LoVo (cell line): ENCODE measurements at places on chromosomes 12 and 14.

DNA sequence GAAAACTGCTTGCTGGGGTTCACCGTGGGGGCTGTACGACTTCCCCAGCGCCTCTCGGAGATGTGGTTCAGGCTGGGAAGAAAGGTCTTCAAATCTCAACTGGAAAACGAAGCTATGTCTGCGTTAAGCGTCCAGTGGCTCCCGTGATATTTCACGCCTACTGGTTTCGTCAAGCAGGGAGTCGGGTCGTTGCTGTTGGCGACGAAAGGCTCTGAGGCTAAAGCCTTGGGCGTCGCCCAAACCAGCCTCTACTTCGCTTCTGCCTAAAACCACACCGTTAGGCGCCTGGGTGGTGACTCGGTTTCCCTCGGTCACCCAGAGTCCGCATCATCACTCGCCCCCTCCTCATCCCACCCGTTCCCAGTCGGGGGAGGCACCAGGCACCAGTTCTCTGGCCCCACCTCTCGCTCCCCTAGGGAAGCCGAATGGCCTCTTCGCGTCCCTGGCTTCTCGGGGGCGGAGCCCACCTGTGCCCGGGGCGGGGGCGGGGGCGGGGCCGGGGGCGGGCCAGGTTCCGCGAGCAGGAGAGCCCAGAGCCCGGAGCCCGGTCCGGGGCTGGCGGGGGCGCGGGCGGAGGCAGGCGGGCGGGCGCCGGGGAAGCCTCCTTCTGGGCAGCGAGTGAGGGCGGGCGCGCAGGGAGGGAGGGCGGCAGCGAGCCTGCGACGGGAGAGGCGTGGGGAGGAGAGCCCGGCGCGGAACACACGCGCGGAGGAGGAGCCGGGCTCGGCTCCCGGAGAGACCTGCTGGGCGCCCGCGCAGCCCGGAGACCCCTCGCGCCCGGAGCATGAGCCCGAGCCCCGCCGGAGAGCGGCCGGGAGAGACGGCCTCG, at the start of gene B4GALNT3:
B4GALNT3 (plus strand) TSS at position 510 of the 829 bp plus-strand sequence. CDS start 438 bp downstream, outside the sequence.
- peak; percentile 75 for DNase-seq

- no peak for DNase-seq
Measured at GRCh38 chr14:90398841-90399540, 2.2 kb downstream of the CALM1 start.

DNA sequence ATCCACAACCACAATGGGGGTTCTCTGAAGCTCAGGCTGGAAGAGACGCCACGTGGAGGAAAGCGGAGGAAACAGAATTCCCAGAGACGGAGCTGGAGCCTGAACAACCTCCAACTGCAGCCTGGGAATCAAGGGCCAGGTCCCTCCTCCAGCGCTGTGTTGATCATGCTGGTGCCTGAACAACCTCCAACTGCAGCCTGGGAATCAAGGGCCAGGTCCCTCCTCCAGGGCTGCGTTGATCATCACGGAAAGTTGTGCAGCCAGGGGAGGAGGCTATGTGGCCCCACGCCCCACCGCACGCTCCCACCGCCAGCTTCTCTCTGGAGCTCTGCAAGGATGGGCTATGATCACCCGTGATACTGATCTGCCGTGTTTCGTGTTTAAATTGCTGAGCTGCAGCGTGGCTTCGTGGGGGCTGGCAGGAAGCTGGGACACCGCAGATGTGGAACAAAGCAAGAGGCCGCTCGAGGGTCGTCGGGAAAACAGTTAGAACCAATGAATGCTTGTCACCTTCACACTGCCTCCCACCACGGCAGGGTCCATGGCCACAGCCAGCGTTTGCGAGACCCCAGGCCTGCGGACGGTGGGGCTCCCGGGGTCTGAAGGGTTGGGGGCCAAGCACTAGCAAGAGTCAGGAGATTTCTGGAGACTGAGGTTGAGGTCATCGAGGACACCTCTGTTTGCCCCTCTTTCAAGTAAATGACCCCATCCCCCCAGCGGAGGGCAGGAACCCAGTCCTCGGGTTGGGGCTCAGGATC, 51.8 kb upstream of the FBRSL1 start:
- DNase-seq: no peak

GRCh38 chr12:53098354-53098981, 1.0 kb downstream of the IGFBP6 start:
- DNase-seq: peak; percentile 15

DNA sequence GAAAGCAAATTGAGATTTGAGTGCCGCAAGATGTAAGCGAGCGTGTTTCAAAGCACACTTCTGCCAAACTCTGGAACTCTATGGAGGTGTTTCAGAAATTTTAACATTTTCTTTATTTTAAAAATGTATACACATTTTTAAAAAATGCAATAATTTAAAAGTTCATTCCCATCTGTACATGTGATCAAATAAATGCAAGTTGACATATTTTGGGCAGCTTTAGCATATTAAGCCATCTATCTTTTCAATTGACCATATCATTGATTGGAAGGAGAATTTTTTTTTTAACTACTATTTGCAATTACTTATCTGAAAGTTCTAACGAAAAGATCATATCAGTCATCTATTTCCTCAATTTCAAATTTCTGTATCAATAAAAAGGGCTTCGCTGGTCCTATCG, 101.3 kb downstream of the PPM1H start:
- no peak for DNase-seq

GRCh38 chr12:123382684-123383083, 1.2 kb upstream of the KMT5A start:
- no peak for DNase-seq

DNA sequence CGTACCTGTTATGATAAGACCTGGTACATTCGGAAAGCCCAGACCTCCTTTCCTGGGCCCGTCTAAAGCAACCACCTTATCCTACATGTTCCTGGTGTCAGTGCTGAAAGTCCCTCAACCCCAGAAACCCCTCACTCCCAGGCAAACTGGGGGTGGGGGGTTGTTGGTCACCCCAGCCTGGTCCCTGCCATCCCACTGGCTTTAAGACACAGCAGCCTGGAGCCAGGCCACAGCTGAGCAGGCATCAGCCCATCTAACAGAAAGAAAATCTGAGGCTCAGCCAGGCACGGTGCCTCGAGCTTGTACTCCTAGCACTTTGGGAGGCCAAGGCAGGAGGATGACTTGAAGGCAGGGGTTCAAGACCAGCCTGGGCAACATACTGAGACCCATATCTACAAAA, 4.5 kb downstream of the SELPLG start:
- DNase-seq: no peak

DNA sequence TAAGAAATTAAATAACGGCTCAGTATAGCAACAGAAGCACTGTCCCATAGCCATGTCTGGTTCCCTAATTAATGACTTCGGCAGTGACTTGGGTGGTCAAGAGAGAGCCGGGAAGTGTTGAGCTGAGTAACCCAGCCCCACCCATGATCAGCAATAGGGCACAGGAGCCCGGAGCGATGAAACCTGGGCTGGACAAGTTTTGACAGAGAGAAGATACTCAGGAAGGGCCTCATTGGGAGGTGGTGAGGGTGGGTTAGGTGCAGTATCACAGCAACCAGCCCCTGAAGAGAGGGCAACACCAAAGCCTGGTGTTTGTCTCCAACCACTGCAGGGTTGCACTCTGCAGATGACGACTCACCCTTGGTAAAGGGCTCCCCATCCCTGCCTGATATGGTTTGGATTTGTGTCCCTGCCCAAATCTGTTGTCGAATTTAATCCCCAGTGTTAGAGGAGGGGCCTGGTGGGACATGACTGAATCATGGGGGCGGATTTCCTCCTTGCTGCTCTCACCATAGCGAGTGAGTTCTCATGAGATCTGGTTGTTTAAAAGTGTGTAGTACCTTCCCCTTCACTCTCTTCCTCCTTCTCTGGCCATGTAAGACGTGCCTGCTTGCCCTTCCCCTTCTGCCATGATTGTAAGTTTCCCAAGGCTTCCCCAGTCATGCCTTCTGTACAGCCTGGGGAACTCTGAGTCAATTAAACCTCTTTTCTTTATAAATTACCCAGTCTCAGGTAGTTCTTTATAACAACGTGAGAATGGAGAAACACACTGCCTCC, 124.9 kb upstream of the MED13L start:
- no peak for DNase-seq

DNA sequence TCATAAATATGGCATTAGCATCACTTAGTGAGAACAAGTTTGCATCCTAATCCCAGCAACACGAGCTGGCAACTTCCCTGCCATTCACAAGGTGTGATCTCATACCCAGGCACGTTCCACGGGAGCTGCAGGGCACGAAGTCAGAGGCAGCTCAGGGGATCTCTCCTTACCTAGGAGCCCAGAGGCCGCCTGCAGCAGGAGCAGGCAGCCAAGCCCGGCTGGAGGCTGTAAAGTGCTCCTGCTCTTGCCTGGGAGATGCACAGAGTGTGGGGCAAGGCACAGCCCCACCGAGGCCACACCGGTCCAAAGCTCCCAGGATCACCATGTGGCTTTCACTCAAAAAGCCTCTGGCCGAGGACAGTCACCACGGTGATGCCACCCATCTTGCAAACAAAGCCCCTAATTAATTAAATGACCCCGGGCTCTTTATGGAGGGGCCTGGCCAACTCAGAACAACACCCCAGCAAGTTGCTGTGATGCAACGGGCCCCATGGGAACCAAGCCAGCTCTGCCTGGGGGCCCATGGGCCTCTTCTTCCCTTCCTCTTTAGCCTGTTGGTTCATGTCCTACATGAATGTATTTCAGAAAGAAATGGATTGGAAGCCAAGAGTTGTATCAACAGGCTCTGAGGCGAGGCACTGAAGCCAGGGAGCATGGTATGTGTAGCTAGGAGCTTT, 26.5 kb downstream of the NUAK1 start:
- DNase-seq: no peak

GRCh38 chr12:121632069-121632970, 6.0 kb downstream of the ORAI1 start:
- no peak for DNase-seq

DNA sequence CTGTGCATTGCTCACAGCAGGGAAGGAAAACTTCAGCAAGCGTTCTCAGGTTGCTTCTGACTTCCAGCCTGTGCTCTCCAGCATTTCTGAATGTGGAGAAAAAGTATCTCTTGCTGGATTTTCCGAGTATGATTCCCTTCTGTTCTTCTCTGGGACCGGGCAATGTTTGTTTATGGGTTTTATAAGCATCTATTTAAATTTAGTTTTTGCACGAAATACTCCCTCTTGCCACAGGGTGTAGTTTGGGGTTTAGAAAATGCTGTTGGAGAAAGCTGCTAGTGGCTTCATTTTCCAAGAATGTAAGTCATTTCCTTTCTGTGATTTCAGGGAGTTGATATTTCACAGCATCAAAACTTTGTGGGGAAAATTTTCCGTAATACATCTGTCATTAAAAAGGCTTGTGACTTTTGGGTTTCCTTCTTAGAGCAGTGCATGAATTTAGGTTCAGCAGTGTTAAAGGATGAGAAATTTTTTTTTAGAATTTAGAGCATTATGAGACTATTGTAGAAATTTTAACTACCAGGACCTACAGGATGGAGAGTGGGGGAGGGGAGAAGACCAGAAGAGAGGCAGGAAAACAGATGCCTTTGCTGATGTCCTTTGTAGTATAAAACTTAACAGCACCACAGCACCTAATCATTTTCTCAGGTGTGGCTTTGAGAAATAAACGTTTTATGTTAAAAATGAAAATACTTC, 1.5 kb downstream of the FRMD6 start:
- DNase-seq: peak; percentile 7

DNA sequence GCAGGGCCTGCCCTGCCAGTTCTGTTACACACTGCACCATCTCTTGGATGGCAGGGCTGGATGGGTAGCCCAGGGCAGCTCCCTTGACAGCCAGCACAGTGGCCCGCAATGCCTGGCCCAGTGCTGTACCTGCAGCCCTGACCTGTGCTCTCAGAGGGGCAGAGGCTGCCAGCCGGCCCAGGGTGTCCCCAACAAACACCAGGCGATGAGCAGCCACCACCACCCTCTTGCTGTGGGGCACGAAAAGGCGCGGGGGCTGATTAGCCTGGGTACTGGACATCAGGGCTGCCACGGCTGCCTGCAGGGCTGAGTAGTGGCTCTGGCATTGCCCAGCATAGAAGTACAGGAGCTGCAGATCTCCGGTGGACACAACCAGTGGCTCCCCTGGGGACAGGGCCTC, 4.6 kb upstream of the SLC22A17 start:
- DNase-seq: no peak

DNA sequence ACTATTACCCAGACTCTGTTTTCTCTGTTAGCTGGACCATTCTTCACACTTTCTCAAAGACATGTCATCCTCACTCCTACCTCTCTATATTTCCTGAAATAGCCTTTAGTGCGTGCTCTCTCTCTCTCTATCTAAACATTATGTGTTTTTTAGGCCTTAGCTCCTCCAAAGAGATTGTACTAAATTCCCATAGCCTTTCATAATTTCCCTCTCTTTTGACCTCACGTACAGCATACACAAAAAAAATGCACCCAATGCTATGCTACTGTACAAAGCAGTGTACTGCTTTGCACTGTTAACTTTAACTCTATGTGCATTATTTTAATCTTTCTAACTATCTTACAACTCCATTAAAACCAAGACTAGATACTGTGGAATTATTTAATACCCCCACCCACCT, 288.4 kb downstream of the DAD1 start:
- DNase-seq: no peak

DNA sequence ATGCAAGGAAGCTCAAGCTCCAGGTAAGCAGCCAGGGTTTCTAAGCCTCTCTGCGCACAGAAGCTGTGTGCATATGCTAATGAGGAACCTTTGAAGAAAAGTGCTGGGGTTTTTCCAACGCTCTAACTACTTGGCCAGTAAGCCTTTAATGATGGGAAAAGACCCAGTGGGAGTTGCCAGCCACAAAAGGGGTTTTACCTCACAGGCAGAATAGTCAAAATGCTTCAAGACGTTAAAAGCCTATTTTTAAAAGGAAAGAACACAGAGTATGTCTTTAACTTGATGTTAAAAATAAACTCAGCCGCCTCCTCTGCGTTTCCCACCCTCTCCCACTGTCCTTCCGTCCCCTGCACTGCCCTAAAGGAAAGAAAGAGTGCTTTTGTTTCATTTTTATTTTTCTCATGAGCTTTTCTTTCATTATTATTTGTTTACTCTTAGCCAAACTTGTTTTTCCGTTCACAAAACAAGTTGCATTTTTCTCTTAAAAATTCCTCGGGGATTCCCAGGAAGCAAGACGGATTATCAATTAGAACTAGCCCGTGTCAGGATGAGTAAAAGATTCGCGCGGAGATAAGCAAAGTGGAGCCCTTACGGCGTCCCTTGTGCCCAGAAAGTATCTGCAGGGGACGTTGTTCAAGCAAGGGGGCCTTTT, 209.8 kb upstream of the NUDT4 start:
- DNase-seq: peak; percentile 50

DNA sequence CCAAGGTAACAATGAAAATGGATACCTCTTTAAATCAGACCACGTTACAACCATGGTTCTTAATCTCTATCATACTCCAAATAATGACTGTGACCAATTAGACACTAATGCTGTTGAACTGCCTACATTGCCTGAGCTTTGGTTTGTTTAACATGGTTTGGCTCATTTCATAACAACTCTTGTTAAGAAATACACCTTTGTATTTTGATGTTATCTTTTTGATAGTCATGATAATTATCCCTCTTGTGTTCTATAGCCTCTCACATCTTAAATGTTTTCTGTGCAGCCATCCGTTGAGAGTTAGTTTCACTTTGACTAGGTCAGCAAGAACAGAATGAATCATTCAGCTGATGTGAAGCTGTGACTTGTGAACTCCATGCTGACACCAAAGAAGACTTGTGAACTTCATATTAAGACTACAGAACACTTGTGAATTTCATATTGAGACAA, 75.5 kb upstream of the RERGL start:
- DNase-seq: no peak
